Activated CD8-positive, alpha-beta T cell treated with anti-CD3 and anti-CD28 coated beads, Interleukin-2, amount 10 ng/mL, durations not matched to agents 7 days and 5 days (primary cell): ENCODE measurements at places on chromosomes 4 and X. TPM values are rescaled to one million over a fixed set of nuclear protein-coding genes. Genes with fewer than 3 reads are reported as not detected.

SYTL4 gene
- total RNA-seq = not detected

MAGED4B gene
- total RNA-seq = 0.47 TPM

- no peak for DNase-seq
Measured at GRCh38 chrX:123753656-123754350, 21.0 kb upstream of the THOC2 start.

DNA sequence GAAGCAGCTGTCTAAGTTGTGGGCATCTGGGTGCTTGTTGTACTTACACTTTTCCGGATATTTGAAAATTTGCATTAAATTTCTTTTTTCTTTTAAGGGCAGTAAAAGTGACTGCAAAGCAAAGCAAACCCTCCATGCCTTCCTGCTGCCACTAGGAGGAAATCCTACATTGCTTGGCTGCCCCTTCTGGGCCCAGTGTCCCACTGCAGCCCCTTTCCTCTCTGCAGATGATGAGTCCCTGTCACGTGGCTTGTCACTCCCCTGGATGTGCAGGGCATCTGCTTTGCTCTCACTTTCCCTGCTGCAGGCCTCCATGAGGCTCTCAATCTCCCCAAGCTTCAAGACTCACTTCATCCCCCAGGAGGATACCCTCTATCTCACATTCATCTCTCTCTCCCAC, 12.7 kb downstream of the TSR2 start:
- no peak for DNase-seq

DNA sequence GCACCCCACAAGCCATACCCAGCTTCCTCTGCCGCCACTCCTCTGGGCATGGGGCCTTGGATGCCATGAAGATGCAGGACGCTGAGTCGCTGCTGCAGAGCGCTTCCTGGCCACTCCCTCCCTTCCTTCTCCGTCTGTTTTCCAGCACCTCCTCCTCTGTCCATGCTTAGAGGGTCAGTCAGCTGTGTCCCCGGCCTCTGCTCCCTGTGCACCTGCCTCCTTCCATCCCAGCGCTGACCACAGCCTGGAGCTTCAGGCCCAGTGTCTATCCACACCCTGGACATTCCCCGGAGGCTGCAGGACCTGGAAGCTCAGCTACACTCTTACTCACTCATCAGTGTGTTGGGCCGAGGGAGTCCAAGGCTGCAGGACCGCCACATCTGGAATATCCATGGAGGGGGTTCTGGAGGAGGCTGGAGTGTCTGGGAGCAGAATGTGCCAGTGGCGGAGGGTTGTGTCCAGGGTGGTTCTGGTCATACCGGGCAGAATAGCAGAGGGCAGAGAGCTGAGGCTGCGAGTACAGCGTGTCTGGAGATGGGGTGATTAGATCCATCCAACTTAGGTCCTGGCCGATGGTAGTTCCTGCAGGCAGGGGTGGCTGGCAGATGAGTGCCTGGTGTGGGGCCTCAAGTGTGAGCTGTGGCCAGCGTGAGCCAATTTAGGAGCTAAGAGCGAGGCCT, 58.6 kb upstream of the ADRA2C start:
- no peak for DNase-seq

DNA sequence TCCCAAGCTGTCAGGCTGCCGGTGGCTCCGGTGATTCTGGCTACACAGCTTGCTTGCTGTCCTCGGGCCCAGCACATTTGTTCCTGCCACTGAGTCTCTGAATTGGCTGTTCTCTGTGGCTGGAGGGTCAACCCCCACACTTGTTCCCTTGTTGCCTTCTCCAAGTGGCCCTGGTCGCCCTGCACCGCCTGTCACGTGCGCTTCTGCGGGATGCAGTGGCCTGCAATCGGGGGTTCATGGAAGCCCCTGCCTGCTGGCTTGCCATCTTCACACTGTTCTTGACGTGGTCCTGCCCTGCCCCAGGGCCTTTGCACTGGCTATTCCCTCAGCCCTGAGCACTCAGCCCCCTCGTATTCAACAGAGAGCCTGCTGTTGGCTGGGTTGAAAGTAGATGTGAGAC, 8.1 kb downstream of the CLCN4 start:
- no peak for DNase-seq

GRCh38 chr4:5199912-5200311, 148.6 kb downstream of the STK32B start:
- DNase-seq = no peak

DNA sequence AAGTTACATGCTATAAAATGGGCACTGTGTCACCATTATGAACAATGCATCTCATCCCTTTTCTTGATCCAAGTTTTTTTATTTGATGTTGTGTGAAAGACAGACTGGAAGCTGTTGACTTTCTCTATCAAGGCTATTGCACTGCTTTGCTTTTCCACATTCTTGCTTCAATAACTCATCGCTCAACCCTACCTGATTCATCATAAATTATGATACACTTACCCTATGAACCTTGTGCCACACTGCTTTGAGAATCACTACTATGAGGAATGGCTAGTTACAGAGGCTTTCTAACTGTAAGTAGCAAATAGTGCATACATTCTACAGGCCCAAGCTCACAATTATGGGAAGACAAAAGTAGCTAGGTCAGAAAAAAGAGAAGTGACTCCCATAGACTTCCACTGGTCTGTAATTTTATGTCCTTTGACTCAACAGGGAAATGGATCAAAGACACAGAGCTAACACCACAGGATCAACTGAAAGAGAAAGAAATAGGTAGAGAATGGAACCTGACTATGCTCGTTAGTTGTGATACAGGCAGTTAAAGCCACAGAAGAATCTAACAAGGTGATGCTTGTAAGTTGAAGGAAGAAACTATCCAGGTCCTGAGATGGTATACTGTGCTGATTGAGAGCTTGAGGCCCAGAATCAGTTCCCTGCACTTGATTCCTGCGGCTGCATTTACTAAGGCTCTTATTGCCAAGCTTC, 163.5 kb downstream of the PPP3CA start:
- DNase-seq = no peak

DNA sequence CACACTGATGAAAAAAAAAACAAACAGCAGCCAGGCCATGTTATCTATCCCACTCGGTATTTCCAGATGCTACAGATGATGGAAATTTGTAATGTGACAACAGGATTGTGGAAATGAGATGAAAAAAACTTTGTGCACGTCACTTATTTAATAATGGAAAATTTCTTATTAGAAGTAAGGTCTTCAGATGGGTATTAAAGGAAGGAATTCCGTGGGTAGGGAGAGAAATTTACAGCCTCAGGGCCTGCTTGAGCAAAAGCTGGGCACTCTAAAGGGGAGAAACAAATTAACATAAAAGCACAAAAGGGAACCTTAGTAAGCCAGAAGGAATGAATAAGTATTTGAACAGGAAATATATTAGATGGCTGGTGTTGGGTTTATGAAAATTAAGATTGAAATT, 4.2 kb upstream of the PKD2 start:
- DNase-seq = no peak

DNA sequence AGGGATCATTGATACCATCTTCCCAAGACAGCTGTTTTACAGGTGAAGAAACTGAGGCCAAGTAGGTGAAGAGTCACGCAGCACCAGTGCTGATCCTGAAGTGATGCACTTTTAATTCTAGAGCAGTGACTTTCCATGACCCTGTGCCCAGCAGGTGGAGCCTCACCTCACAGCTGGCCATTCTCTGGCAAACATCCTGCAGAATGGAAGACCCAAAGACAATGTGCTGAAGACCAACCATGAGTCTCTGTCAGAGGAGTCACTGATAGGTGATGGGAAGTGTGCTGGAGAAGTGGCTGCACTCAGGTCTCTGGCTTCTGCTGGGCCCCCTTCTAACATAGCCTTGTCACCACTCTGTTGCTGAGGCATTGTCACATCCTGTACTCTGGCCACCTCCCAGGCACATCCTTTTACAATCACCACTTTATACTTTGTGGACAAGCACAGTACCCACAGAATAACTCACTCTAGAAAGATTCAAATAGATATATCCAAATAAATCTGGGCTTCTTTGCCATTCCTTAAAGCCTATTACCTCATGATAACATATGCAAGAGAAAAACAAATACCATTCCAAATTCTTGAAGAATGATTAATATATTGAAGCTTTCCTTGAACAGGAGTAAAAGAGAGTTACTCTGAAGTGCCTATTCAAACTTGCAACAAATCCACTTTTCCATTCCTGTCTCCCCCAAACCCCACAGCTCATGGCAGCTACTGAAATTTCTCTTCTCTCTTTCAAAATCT, 64.1 kb upstream of the SCOC start:
- no peak for DNase-seq

- DNase-seq = no peak
Measured at GRCh38 chrX:53000447-53001135, 42.3 kb upstream of the FAM156A start.

- DNase-seq = no peak
Measured at GRCh38 chrX:126551306-126551705, 1.3 kb downstream of the DCAF12L1 start.
